Upper lobe of right lung (tissue), 1 donor: ENCODE measurements at places on chromosomes 7 and 10.

- DNase-seq, result no peak
These were observed 10.8 kb upstream of the CSGALNACT2 start for GRCh38 chr10:43127442-43127841.

GRCh38 chr7:91185771-91186170, 78.5 kb upstream of the FZD1 start:
- DNase-seq, result no peak

GRCh38 chr10:119176166-119176565, 2.4 kb downstream of the PRDX3 start:
- DNase-seq, result no peak

DNA sequence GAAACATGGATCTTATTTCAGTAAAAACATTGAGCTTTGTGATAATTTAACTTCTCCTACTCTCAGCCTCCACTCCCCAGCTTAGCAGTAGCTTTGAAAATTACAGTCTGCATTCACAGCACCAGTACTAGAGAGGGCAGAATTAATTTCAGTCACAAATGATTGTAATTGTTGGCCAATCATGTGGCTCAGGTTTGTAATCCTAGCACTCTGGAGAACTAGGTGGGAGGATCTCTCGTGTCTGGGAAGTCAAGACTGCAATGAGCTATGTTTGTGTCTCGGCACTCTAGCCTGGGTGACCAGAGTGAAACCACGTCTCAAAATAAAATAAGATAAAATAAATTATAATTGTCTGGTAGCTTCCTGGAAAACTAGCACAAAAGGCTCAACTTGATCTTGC, 620.9 kb downstream of the TNS3 start:
- no peak for DNase-seq

DNA sequence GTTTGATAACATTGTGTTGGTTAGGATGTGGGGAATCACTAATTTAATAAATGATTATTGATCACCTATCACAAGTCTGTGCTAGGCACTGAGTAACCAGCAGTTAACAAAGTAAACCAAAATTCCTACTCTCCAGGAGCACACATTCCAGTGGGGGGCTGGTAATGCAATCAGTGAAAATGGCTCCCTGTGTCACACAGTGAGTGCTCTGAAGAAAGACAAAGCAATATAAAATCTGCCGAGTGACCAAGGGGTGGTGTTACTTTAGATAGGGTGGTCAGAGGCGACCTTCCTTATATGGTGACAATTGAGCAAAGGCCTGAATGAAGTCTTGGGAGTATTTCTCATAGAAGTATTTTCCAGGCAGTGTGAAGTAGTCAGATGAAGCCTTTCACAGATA, 13.6 kb upstream of the SMC3 start:
- no peak for DNase-seq

GRCh38 chr10:131638049-131638879, 262.5 kb upstream of the PPP2R2D start:
- DNase-seq, result peak; percentile 41
